ENCODE measurements at places on chromosomes 4 and X.

DNA sequence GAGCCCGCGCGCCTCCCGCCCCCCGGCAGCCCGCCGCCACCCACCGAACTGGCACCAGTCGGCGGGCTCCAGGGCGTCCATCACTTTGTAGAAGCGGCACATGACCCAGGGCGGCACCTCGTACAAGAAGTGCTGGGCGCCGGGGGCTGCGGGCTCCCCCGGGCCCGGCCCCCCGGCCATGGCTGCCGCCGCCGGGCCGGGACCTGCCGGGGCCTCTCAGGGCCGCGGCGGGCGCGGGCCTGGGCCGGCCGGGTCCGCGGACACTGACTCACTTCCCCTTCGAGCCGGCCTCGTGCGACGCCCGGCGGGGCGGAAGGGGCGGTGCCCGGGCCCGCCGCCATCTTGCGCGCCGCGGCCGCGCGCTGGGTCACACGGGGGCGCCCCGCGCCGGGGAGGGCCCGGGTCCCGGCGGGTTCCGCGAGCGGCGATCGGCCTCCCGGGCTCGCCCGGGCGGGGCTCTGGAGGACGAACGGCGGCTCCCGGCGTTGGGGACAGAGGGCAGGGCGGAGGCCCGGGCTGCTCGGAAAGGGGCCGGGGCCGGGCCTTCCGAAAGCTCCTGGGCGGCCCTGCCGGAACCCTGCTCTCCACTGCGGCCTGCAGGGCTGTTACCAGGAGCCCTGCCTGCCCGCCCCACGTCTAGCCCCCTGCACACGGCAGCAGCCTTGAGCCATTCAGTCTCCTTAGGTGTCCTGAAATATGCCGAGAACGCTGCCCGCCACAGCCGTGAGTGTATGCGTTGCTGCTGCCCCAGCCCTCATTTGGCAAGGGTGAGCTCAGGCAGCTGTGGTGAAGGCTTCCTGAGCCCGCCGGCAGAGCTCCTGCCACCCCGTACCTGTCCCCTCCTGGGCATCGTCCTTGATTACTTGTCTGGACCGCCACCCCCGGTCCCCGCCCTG lies at the start of gene IRAK1:
Gene IRAK1, minus strand, starts transcription at position 270 of the 896 bp plus-strand sequence. Its CDS starts 90 bp downstream, at position 180.
- no peak for DNase-seq

- DNase-seq, result no peak
Observed at GRCh38 chr4:115660465-115660864, 547.0 kb upstream of the NDST4 start.

- no peak for DNase-seq
Observed at GRCh38 chrX:54422168-54422567, 18.0 kb upstream of the TSR2 start.

GRCh38 chrX:109299091-109299490 lies 182.8 kb downstream of the GUCY2F start:
- DNase-seq, result no peak

DNA sequence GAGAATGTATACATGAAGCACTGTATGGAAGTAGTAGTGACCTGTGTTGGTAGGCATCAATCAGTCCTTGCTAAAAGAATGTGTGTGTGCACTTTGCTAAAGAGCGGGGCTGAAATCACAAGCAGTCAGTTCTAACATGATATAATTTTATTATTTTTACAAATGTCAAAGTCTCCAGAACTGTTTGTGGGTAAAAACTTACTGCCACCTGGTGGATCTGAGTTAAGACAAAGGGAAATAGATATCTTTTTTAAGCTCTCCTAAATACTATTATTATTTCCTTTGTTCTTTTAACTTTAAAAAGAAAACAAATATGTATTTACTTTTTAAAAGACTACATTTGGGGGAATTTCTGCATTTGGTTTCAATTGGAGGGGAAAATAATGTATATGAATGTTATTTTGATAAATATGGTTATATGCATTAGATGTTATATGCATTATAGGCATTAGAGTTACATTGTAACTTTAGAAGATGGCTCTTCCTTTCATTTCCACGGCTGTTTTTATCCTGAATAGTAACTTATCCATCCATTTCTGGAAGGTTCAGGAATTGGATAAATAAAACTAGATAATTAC lies 7.8 kb upstream of the CLOCK start:
- DNase-seq, result peak; percentile 12

- DNase-seq, result no peak
Observed at GRCh38 chrX:41692162-41692749, 3.5 kb downstream of the GPR34 start.

GRCh38 chrX:19746919-19747651 lies 140.3 kb downstream of the SH3KBP1 start:
- no peak for DNase-seq

- DNase-seq, result no peak
Observed at GRCh38 chr4:54231768-54232688, 2.9 kb downstream of the PDGFRA start.

GRCh38 chrX:29992083-29992482 lies 223.3 kb upstream of the MAGEB2 start:
- DNase-seq, result no peak

DNA sequence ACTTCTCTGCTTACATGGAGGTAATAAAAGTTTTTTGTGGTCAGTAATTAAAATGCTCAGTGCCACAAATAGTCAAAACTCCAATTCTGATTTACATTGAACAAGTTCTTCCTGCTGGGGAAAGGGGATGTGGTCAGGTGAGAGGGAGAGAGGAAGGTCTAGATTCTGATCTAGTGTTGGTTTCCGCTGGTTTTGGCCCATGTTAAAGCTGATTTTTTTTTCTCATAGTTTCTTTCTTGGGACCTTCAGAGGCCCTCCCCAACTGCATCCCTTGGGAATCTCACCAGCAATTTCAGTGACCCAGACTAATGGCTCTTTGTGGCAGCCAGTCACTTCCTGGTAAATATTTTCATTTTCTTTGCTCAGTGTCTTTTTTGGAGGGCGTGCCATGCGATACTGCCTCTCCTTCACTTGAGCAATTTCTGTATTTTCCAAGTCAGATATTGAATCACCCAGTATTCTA lies 332.7 kb downstream of the RAPGEF2 start:
- no peak for DNase-seq

DNA sequence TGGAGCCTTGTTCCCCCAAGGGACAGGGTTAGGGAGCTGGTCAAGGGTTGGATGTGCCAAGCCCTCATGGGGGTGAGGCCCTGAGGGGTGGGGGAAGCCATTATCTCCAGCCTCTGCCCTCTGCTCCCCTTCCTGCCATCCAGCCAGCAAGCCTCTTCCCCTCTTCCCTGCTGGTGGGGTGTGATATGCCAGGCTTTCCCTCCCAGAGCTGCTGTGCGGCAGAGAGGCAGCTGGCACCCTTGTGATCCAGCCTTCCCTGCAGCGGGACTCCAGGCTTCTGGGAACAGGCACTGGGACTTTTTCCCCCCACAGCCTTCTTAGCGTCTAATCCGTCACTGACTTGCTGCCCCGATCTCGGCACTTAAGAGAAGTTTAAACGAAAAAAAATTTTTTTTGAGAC lies 6.3 kb downstream of the SSR4 start:
- DNase-seq, result no peak

DNA sequence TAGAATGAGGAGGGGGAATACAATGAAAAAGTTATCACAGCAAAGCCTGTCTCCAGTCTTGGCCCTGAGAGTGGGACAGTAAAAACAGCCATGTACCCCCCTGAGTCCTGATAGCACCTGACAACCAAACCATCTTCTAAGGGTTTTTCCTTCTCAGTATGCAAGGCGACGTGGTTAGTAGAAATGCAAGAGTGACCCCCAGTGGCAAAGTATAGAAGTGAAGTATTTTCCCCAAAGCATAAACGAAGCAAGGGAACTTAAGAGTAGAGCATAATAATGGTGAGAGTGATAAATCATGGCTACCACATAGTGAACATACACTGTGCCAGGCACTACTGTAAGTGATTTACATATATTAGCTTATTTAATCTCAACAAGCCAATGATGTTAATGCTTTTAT lies 52.8 kb downstream of the FAM47C start:
- DNase-seq, result peak; percentile 3

GRCh38 chr4:7427831-7428260 lies 6.9 kb downstream of the PSAPL1 start:
- no peak for DNase-seq

- DNase-seq, result no peak
Observed at GRCh38 chr4:5619913-5620625, 88.3 kb downstream of the EVC2 start.

GRCh38 chrX:115504167-115504566 lies 56.8 kb upstream of the PLS3 start:
- DNase-seq, result no peak

- peak; percentile 52 for DNase-seq
Observed at GRCh38 chrX:41085512-41085877, 250 bp downstream of the USP9X start.

- no peak for DNase-seq
Observed at GRCh38 chrX:133533249-133533648, 118.0 kb upstream of the GPC4 start.

GRCh38 chrX:1910207-1910470 lies 295.3 kb downstream of the ASMT start:
- no peak for DNase-seq

- DNase-seq, result no peak
Observed at GRCh38 chrX:109441266-109441665, 40.6 kb downstream of the GUCY2F start.

DNA sequence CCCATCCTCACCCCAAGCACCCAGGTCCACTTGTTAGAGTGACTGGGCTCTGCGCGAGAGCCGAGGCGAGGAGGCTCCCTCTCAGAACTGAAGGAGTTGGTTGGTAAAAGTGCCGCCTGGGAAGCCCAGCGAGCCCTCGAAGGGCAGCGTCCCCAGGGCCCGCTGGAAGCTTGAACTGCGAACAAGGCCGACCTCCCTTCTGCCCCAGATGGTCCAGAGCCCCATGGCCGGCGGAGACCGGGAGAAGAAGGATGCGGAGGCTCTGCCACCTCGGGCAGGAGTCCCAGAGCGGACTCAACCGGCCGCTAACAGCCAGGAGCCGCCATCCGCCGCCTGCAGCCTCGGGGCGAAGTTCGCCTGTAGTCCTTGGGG lies 116.3 kb upstream of the TEX13C start:
- peak; percentile 37 for DNase-seq

- no peak for DNase-seq
Observed at GRCh38 chrX:105648732-105649131, 173.6 kb upstream of the NRK start.

DNA sequence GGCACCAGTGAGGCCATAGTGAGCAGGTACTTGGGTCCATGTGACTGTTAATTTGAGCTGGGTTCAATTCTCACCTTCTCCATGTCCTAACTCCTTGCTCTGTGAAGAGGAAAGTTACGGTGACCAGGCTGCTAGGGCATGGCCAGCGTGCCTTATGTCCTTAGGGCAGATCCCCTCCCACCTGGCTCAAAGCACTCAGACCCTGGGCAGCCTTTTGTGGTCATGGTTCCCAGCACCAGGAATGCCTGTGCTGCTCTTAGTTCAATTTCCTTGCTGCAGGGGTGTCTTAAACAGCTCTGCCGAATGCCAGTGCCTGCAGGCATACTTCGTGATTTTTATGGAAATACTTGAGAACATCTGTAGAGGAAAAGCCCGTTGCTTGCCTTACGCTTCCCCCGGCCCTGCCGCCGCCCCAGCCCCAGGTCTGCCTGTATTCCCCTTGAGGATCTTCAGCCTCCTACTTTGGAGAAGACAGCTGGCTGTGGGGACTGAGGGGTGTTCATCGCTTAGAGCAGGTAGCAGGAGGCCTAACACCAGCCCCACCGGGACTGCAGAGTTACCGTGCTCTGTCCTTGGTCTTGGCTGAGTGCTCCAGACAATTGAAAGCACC lies 3.1 kb upstream of the CDK16 start:
- DNase-seq, result no peak

GRCh38 chr4:133151341-133151690 lies 2.2 kb downstream of the PCDH10 start:
- DNase-seq, result no peak

DNA sequence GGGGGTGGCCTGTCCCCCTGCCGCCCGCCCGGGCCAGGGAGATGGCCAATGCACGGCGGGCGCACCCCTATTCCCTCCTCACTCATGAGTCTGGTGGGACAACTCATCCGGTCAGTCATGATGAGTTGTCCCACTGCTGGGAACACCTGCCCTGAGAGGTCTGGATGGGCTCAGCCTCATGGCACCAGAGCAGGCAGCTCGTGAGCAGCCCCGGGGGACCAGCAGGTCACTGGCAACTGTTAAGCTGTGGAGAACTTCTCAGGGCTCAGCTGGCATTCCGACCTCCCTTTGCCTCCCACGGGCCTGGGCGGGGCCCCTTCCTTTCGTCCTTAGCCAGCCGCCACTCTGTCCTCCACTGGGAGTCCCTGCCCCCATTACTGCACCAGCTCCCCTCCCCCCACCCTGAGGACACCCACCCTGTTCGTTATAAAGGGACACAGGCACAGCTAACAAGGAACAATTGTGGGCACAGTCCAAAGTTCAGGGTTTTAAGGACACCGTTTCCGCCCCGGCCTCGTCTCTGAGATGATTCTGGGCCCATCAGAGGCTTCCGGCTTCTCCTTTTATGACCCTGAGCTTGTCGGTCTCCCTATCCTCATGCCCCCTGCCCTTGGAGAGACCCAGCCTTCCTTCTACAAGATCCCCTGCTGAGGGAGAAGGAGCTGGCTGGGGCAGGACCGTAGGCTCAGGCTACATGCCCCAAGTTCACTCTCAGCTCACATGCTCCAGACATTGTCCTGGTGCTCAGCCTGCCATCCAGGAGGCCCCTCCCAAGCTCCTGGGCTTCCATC lies 14.6 kb upstream of the KIAA0232 start:
- no peak for DNase-seq

DNA sequence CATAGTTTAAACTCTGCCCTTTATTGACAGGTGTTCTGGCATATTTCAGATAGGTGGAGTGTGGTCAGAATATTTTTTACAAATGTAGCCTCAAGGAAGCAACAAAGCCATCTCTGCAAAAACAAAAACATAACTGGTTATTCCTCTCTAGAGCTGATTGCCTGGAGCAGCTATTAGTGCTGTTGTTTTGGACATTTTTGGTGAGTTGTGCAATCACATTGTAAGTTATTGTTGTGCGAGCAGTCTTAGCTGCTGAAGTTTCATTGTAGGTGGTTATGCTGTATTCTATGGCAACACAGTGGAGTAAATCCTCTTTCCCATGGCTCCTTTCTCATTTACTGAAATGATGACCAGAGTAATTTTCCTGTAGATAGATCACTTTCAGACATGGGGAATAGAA lies 1413.0 kb downstream of the PCDH7 start:
- no peak for DNase-seq

DNA sequence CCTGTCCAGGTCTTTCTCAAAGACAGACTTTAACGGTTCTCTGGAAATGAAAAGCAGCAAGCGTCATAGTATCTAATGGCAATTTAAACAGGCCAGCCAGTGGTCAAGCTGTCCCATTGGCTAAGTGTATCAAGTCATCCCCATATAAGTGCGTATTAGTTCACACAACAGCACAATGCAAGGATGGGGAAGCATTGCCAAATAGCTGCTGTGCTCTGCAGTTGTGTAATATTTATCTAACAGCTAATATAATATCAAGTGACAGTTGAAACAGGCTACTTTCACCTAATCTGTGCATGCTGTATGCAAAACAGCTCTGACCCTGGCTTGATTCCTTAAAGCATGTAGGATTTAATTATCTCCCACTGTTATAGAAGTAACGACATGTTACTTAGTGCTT lies 134.8 kb upstream of the PPARGC1A start:
- no peak for DNase-seq

DNA sequence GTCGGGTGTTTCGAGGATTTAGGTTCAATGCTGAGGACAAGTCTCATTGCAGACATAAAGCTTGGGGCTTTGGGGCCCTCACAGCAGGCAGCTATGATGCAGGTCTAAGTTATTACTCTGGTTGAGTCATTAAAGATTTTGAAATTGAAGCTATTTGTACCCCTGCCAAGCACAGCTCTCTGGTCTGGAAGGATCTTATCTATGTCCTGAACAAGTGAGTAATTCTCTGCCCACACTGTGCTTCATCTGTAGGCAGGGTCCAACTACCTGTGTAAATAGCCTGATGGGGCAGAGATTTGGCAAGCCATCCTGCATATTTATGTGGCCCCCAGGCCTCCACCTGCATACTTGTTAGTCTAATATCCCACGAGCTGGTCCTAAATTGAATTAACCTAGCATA lies 41.4 kb upstream of the MAGEA4 start:
- DNase-seq, result no peak

All from G401 (cell line).